Stimulated activated CD4-positive, alpha-beta T cell treated with anti-CD3 and anti-CD28 coated beads, TNF-alpha, amount 100 ng/mL, for 4 hours (primary cell): ENCODE measurements at places on chromosomes 16 and 17.

DNA sequence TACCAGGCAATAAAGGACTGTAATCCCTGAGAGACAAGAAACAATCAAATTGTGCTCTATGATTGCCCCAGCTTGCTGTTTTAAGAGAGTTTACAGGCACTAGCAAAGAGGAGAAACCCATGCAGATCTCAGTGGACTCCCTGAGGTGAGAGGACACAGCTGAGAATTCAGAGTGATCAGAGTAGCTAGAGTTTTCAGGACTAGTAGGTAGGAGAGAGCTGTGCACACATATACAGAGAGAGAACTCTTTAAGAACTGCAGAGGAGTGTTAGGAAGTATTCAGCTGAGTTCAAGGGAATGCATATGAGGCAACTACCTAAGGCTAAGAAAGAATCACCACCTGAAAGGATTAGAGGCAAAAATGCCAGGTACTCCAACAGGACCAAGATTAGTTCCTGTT is 904.8 kb downstream of the CDH8 start:
- no peak for DNase-seq

DNA sequence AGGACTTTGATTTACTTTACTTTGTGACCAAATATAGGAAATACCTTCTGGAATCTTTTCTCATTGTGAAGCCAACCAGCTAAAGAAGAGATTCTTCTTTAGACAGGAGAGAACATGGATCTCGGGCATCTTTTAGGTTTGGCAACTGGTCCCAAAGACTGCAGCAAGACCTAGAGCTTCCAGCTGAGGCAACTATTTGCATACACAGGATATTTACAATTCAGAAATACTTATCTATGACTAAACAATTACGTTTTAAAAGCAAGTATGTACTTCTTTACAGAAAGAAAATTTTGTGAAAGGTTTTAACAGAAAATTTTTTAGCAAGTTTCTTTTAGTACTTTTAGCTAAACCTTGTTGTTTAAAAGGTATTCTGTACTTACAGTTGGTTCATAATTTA is 106.5 kb downstream of the MAP2K4 start:
- no peak for DNase-seq

DNA sequence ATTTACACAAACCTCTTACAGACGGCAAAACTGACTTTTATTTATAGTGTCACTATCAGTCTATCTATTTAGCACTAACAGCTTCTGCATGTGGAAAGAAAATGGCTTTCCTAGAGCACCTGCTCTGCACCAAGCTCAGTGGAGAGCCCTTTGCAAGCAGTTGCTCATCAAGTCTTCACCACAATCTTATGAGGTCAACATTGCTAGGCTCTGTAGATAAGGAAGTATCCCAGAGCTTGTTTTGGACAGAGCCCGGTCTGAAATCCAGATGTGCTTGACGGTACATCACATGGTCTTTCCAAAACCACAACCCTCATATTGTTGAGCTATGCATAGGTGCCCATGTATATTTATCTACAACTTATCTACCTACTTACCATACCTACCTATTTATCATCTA is 572.7 kb upstream of the CDH5 start:
- no peak for DNase-seq

DNA sequence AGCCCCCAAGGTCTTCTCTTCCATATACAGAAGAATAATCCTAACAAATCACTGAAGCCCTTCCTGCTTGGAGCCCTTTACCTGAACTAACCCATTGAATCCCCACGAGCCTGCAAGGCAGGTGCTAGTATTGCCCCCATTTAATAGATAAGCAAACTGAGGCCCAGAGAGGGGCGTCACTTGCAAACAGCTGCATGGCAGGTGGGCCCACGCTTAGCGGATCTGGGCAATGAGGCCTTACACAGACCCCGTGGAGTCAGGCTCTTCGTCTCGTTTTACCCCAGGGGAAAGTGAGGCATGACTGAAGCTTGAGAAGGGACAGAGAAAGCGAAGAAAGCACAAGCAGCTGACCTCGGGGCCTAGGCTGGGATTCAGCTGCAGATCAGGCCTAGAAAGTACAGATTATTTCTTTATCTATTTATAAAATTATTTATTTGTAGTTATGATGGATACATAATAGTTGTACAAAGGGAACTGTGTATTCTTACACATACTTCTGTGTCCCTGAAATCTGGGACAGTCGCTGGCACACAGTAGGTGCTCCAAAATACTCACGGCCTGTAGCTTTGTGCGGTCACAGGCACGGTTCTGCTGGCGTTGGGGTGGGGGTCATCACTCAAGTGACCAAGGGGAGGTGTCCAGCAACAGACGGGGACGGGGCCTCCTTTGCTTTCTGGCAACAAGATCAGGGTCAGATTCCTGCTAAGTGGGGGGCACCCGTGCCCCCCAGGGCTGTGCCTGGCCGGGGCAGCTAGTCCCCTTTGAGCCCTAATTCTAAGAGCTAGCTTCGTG is 223.2 kb upstream of the GSE1 start:
- DNase-seq: no peak

GRCh38 chr17:36992701-36993100 is 43.9 kb downstream of the AATF start:
- DNase-seq: no peak

DNA sequence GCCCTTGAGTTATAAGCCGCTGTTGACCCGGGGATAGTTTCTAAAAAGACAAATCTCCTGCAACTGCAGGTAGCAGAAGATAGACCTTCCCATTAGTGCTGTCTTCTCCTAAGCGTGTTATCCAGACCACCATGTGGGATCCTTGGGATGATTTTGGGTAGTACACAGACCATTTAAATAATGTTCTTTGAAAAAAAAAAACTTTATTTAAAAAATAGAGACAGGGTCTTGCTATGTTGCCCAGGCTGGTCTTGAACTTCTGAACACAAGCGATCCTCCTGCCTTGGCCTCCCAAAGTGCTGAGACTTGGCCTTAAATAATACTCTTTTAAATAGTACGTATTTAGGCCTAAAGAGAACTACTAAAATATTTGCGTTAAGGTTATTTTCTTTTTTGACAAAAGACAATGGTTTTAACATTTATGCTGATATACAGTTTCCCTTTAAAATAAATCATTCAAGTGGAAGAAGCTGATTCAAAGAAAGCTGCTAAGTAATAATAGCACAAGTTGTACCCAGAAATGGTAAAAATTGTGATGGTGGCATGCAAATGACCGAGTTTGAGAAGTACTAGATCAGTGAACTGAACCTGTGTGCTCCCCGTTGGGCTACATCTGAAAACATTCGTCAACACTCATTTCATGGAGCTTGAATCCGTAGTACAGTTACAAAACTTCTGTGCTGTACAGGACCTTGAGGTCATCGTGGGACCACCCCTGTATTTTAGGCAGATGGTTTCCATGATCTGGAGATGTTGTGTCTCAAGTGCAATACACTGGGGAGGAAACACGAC is 24.0 kb downstream of the SMARCE1 start:
- no peak for DNase-seq

- DNase-seq: no peak
Observed at GRCh38 chr16:52494621-52495020, 52.3 kb downstream of the TOX3 start.

GRCh38 chr16:24700549-24701392 is 28.7 kb upstream of the TNRC6A start:
- no peak for DNase-seq

- DNase-seq: no peak
Observed at GRCh38 chr16:82899731-82900450, 273.1 kb downstream of the CDH13 start.

DNA sequence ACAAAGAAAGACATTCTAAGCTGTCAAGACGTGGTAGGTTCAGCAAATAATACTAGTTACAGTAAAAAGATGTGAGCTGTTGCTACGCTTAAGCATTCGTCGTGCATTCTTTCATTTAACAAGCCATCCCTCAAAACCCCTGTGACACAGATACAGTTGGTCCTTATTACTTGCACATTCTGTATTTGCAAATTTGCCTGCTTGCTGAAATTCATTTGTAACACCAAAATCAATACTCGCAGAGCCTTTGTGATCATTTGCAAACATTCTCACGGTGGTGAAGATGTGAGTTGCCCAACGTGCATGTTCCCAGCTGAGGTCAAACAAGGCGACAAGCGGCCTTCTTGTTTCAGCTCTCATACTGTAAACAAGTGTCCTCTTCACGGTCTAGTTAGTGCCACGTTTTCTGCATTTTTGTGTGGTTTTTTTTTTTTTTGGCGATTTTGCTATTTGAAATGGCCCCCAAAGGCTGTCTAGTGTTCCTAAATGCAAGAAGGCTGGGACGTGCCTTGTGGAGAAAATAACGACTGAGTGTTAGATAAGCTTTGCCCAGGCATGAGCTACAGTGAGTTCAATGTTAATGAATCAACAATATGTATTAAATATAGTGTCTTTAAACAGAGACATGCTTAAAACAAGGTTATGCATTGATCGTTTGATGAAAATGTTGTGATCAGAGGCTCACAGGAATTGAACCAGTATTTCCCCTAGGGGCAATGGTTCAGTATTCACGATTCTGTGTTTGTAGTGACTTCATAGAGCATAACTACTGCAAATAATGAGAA is 84.1 kb downstream of the RAB11FIP4 start:
- DNase-seq: no peak

DNA sequence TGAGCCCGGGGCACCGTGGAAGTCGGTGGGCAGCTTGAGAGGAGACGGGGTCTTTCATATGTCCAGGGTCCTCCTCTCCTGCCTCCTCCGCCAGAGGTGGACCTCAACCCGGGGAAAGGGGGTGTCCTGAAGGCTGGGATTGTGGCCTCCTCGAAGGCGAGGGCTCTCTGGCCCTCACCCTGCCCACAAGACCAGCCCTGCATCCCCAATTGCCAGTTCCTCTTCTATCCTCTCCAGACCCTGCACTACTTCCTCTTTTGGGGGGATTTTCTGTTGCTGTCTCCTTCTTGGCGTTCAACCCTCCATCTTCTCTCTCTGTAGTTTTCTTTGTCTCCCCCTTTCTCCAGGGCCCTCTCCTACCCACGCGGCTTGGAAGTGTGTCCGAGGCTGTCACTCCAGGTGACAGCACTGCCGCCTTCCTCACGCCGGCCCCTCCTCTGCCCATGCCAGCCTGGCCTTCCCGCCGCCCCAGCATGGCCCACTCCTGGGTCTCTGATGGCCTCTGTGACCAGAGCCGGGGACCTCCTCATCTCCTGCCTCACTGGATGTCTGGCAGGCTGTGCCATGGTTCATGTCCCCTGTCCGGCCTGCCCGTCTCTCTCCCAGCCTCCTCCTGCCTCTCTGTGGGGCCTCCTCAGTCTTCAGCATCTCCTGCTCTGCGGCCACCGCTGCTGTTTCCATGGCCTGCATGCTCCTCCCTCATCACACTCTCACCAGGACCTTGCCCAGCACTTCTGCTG is 2.4 kb upstream of the ITGAX start:
- no peak for DNase-seq

GRCh38 chr17:44916781-44917241 is 1.5 kb upstream of the GFAP start:
- no peak for DNase-seq

GRCh38 chr16:11612665-11613025 is 25.9 kb upstream of the LITAF start:
- no peak for DNase-seq

DNA sequence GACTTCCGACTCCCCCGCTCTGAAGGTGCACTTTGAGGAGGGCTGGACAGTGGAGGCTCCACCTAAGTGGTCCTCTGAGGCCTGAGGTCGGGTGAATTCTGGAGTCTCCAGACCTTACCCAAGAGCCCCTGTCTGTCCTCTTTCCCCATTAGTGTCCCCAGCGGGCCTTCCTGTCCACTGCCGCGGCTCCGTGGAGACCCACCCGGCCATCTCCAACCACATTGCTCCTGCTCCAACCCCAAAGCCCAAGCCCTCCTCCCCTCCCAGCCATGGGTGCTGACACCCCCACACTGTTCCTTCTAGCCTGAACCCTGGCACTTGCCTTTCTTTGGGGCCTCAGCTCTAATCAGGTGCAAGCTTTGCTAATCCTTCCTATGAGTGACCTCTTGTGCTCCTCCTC is 283.1 kb upstream of the TNRC6C start:
- no peak for DNase-seq

GRCh38 chr17:51908841-51909537 is 249.5 kb downstream of the CA10 start:
- no peak for DNase-seq

DNA sequence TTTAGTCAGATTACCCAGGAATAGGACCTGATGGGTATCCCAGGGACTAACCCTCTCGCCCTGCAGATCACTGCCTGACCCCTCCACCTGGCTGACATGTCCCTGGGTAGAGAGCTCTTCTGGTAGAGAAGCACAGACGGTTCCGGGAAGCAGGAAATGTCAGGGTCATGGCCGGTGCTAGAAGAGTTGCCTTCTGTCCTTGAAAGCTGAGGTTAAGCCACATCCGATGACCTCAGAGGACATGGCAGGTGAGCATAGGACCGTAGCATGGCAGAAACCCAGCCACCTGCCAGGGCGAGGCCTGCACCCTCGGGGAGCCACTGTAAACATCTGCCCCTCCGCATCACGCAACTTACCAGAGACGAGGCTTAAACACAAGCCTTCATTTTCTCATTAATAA is 483.7 kb downstream of the SOX9 start:
- no peak for DNase-seq
